ENCODE measurements at places on chromosomes 16 and 17.

- no peak for DNase-seq
Observed at GRCh38 chr16:83728492-83728891, 79.3 kb upstream of the HSBP1 start.

DNA sequence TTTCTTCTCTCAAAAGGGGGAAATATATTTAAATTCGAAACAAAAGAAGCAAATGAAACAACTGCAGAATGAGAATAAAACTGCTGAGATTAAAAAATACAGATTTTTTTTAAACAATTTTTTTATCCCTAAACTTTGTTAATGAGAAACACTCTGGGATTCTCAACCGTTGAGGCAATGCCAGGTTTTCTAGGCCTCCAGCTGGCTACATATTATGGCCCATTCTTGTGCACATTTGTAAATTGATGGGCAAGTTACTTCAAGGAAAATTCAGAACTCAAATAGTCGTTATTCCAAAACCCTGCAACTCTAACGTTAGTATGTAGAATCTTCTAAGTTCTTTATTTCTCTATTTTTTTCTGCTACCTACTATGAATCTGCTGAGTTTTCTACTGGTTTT, 239.3 kb upstream of the WSCD1 start:
- DNase-seq: no peak

DNA sequence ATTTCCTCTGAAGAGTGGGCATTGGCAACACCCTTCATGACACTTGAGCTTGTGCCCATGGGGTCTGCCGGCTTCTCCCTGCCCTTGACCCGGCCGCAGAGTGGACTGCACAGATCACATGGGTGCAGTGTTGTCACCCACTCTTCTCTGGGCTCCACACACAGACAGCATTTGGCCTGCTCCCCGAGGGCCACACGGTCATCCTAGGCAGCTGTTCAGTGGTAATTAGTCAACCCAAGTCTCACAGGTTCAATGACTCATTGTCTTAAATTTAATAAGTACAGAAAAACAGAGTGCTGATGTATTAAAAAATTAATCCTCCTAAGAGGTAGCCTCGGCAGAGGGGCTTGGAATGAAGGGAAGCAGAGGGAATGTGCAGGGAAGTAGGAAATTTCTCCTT, 204.8 kb downstream of the MSI2 start:
- no peak for DNase-seq

DNA sequence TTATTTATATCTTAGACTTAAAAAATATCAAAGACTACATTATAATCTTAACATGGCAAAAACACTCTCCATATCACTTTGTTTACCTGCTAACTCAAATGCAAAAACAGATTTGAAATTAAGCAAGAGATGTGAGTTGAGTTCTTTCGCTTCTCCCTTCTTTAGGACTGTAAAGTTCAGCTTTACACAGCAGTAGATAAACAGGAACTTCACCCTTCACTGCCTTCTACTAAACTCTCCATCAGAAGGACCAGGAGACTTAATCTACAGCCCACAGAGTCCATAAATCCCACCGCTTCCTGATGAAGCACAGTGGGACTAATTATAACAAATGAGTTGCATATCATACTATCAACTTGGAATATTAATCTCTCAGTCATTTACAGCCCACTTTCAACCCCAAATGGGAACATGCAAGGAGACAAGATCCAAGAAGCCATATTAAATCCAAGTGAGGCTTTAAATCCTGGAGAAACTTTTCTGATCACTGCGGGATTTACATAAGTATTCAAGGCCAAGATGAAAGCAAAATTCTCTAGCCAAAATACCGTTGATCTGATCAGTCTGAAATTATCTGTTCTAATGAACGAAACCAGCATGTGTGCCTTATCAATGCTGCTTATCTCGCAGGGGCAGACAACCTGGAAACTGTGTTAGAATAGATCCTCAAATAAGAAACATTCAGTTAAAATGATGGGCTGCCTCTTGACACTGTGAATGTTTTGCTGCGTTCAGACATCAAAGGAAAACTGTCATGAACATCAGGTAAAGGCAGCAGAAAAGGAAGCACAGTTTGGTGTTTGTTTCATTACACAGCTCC, 1.6 kb downstream of the AMFR start:
- DNase-seq: no peak

- DNase-seq: no peak
Observed at GRCh38 chr17:6048486-6048885, 21.7 kb upstream of the WSCD1 start.

DNA sequence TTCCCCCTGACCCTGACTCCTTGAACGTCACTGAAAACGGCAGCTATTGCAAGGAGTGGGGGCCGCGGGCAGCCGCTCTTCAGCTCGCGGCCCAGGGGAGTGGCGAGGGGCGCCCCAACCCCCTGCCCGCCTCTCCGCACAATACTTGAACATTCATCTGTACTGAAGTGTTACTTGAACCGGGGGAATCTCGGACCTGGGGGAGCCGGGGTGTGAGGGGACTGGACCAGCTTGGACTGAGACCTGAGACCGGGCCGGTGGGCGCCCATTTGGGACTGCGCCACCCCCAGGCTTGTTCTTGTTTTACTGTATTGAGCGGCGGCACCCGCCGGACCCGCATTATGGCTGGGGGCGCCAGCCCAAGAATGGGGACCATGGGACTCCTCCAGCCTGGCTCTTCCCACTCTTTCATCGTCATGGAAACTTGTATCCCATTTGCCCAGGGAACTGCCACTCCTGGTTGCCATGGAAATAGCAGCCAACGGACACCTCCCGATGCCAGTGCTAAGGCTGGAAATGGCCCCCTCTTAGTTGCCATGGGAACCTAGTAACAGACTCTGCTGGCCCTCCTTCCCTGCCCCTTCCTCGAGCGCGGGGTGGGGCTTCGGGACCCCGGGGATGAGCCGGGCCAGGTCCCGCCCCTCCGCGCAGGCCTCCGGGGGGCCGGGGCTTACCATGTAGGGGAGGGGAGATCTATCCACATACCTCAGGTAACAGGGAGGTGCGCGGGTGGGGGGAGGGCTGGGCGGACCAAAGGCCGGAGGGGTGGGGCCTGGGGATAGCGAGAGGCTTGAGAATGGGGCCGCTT, 805 bp upstream of the ORAI3 start:
- peak; percentile 96 for DNase-seq

DNA sequence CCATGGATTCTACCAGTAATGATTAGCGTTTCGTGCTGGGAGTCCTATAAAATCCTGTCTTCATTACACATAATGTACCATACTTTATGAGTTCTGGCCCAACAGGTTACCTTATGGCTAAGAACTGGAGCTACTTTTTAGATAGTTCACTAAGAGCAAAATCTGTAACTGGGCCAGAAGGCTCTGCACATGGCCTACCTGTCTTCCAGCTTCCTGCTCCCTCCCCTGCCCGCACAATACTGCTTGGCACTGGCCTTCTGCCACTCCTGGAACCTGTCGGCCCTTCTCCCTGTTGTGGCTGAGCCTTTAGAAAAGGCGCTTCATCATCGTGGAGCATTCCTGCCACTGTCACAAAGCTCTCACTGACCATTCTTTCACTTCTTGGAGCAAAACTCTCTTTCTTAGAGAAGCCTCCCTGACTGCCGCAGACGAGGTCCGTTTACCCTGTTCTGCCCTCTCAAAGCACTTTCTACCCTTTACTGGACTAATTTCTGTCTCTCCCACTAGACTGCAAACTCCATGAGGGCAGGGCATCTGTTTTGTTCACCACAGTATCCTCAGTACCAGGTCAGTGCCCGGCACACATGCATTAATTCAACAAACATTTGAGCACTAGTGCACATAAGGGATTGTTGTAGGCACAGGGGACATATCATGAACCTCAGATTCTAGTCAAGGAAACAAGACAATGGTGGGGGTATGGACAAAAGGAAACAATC, 116.5 kb downstream of the PARN start:
- DNase-seq: no peak

DNA sequence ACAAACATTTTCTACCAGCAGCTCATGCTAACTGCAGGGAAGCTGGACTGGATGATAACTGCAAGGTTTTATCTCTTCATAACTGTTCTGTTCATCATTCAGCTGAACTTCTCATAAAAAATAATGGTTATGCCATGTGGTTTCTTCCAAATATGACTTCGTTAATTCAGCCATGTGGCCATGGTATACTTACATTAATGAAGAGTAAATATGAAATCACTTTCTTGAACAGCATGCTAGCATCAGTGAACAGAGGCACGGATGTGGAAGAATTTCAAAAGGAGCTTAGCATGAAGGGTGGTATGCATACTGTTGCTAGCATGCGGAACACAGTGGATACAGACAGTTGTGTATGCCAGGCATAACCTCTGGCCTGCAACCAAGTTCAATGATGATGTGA, 1417.0 kb upstream of the CDH8 start:
- DNase-seq: no peak

- DNase-seq: peak; percentile 59
Observed at GRCh38 chr17:79991140-79991923, 44.3 kb downstream of the TBC1D16 start.

DNA sequence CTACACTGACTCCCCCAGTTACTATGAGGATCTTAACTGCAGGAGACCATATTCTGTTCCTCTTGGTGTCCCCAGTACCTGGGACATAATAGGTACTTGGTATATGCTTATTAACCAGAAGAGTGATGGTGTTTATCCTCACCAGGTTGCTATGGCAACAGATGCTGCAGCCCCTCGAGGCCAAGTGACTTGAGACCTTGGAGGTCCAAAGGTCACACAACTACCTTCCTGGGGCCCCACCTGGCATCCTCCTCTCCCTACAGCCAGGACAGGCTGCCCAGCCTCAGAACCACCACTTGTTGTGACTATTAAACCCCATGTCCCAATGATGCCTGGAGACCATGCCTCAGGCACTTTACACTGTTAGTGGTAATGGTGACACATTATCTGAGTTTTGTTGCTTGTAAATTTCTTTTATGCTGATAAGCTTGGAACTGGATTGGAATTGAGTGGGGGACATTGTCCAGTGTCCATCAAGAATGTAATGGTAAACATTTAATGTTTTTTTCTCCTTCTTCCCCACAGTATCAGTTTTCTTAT, 189.4 kb downstream of the CCDC182 start:
- DNase-seq: no peak

DNA sequence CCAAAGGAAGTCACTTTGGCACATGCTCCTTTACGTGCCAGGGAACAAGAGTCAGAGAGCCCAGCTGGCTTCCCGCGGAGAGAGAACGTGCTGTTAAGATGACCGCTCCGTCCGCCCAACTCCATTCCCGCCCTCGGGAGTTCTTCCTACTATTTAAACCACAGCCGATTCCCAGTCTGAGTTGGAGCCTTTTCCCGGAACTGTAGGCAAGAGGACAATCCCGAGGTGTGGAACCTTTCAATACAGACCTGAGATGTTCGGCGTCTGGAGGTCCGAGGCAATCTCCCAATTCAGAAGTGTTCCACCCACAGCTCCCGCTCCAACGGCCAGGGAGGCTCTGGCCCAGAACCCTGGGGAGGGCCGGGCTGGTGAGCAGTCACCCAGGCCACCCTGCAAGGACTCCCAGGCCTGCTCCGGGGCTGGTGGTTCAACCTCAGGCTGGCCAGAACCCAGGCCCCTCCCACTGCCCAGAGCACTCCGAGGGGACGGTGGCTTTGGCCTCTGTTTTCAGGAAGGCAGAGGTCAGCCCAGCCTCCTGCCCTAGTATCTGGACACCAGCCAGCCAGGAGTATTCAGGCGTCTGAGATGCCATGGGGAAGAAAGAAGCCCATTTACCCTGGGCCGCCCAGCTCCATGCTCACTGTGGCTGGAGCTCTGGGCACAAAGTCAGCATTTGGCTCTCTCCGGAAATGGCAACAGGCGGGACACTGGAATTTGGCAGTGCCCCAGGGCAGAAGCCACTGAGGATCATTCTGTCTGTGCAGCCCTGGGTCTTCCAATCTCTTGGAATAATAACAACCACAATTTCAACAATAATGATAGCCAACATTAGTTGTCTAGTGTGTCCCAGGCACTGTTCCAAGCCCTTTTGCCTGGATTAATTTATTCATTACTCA, 21.4 kb downstream of the EMP2 start:
- DNase-seq: peak; percentile 47

DNA sequence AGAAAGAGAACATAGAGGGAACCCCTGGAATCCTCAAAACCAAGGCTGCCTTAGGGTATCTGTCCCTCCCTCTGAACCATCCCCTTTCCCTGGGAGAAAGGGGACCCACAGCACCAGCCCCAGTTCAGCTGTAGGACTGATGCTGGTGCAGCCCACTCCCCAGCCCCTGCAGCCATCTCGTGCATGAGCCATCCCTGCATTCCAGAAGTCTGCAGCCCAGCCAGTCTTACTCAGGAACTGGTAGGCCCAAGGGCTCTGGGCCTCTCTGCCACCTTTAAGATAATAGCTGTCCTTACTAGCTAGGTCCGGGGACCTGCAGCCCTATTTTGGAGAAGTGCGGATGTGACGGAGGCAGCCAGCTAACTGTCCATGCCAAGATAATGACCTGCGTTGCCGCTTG, 6.0 kb upstream of the EVPL start:
- DNase-seq: no peak

- DNase-seq: no peak
Observed at GRCh38 chr17:27398691-27399090, 57.6 kb upstream of the KSR1 start.

Data from anterior cingulate cortex (tissue), 58 donors.